ENCODE measurements at places on chromosomes 3 and 15. TPM values are rescaled to one million over a fixed set of nuclear protein-coding genes. Genes with fewer than 3 reads are reported as not detected.

Gene PLCH1
- total RNA-seq: 0.81 TPM

- DNase-seq: no peak
These were observed 77.4 kb downstream of the SLTM start for GRCh38 chr15:58856086-58856485.

DNA sequence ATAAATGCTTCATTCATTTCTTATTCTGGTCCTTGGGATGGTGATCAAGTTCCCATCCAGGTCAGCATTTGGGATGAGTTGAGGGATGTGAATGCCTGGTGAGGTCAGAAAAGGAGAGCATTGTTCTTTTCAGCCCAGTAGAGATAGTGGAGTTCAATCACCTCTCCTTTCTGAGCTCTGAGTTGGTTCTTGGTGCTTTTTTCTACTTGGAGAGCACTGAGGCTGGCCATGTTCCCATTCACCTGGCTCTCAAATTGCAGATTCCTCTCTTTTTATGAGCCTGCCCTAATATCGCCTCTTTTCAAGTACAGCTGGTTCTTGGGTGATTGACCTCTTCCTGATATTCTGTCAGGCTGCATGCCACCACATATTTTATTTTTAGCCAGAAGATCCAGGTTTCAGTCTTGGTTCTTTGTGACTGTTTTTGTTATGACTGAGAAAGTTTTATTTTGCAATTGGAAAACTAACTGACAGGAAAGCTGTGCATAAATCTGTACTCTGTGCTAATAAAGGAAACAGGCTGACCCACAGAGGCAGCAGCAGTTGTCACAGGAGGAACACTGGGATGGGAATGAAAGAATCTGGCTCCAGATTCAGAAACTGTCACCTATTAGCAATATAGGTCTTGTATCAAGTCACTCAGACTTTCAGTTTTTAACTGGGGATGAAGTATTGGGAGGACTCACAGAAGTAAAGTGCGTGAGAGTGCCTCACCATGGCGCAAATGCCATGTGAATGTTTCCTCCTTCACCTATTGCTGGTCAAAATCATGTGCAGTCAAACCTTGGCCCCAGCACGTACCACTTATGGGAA, 10.7 kb downstream of the AQP9 start:
- no peak for DNase-seq

DNA sequence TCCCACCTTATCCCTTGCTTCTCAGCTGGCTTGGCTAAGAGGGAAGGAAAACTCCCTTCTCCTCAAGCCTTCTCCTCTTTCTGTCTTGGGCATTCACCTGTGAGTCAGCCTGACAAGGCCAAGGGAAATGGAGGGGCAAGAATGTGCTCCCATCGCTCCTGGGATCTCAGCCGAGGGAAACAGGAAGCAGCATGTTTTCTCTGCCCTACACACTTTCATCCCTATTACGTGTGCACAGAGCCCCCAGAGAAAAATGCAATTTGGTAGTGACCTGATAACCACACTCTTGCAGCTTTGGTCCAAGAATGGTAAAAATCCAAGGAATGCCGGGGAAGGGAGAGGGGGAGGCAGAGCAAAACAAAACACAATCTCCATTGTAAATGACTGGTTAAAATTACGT, 32.9 kb upstream of the MTMR10 start:
- peak; percentile 75 for DNase-seq

Gene RLBP1
- total RNA-seq: not detected

GRCh38 chr15:74375303-74375693, 7.9 kb upstream of the CYP11A1 start:
- peak; percentile 72 for DNase-seq

DNA sequence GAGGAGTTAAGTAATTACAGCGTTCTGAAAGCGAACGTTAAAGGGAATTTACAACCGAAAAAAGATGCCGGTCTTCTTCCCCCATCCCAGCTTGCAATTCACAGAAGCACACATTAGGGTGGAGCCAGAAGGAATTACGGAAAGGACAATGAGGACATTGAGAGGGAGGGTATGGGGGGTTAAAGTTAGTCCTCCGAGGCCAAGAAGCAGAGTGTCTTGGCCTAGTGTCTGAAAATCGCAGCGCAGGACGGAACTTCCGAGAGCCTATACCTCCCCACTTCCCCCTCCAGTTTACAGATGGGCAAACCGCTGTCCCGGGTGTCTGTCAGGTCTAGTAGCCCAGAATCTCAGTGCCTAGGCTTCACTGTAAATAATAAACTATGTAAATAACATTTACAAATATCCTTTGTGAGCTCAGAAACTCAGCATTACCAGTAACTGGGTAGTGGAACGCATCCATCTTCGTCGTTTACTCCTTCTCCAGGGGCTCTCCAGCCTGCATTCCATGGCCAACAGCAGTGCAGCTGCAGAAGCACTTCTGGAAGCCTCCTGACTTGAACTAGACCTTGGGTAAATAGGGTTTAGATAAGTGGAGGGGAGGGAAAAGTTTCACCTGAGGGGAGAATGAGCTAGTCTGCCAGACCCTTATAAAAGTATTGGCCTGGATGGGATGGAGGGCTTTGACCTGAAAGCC, 922 bp downstream of the ADPRH start:
- no peak for DNase-seq

Gene ABHD17C
- 6.7 TPM for total RNA-seq

Gene ACAP2
- total RNA-seq: 36.7 TPM

DNA sequence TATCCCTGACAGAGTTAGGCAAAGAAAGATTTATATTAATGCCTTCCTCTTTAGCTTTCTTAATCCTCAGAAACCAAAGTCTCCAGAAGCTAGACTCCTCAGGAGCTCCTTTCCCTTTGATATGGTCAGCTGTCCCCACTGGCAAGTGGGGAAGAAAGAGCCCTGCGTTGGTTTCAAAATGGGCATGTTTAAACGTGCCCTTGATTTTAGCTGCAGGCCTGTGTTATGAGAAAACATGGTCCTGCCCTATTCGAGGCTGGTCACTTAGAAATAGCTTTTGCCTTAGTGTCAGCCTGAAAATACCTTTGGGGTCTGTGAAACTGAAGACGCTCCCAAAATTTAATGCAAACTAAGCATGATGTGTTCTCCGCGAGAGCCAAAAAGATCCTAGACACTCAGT, 135.5 kb upstream of the RARB start:
- DNase-seq: no peak

GRCh38 chr15:92650966-92651365, 4.6 kb downstream of the FAM174B start:
- DNase-seq: no peak

GRCh38 chr3:8845641-8846040, 76.2 kb upstream of the OXTR start:
- DNase-seq: no peak

DNA sequence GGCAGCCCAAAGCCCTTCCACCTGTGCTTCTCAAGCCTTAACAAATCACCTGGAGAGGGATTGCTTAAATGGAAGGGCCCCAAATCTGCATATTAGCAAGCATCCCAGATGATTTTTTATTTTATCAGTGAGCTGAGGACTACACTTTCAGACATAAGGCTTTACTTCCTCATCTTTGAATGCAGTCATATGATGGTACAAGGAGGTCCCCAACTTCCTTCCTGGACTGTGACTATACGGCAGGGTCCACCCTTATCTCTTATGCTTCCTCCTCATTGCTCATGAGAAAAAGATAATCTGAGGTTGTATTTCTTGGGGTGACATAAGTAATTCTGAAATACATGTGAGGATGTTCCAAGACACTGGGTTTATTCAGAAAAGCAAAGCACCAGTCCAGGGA, 13.7 kb upstream of the HEG1 start:
- DNase-seq: no peak
